Stimulated activated CD8-positive, alpha-beta memory T cell treated with anti-CD3 and anti-CD28 coated beads, Interleukin-15, amount 100 ng/mL, for 1 hour (primary cell): ENCODE measurements at places on chromosomes 2 and 18.

DNA sequence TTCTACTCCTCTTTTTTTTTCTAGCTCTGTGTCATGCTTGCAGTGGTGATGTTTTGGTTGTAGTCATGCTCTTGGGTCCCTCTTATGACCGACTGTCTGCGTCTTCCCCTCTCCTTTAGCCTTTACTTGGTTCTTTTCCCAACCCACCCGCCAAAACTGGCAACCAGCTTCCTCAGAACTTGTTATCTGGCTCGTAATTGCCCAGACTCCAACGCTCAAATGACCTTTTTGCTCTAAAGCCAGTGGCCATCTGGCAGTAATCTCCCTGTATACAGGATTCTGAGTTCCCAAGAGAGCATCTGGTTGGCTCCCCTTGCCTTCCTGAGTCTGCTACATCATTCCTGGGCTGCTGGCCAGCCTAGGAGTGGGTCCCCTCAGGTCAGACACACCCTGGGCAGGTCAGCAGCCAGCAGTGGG lies 147.2 kb downstream of the MGAT5 start:
- no peak for DNase-seq

GRCh38 chr2:50766058-50766457 lies 265.9 kb downstream of the NRXN1 start:
- no peak for DNase-seq

DNA sequence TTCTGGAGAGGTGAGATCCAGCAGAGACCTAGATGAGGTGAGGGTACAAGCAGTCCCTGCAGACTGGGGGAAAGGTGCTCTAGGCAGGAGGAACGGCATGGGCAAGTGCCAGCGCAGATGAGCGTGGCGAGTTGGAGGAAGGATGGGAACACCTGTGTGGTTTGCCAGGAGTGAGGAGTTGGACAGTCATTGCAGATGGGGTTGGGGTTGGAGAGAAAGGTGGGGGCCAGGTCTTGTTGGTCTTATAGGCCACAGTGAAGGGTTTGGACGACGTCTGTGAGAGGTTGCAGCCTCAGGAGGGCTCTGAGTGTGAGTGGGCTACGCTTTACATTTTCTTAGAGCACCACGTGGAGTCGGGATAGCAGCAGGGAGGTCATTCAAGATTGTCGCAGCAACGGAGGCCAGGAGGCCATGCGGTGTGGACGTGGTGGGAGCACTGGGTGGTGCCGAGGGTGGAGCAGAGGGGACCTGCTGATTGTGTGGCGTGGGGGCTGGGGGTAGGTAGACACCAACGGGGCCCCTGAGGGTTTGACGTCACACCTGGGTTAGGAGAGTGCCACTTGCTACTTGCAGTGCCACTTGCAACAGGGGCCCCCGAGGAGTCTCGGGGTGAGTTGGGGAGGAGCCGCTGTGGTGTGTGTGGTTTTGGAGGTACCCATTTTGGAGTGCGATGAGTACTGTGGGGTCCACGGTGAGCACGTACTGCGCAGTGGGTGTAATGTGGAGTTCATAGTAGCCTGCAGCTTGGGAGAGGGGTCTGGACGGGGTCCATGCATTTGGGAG lies 66.2 kb downstream of the LPIN1 start:
- no peak for DNase-seq

DNA sequence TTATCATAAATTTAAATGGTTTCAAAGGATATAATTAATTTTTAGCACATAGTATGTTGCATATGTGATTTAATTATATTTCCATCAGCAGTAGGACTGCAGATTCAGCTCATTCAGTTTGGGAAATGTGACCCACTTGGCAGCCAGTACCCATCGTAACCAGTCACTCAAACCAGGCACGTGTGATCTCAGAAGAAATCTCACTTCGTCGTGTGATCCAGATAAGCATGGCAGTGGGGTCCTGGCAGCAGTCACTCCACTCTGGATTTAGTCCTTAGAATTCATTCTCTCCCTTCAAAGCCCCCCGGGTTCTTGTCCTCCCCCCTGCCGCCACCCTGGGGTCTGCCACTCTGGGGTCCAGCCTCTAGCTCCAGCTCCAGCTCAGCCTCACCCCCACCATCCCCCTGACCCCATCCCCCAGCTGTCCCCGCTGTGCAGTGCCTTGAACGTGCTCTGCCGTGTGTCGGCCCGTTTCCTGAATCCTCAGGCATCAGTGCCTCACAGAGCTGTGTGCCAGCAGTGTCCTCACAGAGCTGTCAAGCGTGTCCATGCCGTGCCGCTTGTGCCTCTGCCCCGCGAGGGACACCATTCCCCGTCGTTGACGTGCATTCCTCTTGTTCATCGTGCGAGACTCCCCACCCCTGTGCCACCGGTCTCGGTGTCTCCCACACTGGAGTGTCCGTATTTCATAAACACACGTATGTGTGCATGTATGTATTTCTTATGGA lies 34.8 kb downstream of the TRAPPC12 start:
- DNase-seq, result no peak

- no peak for DNase-seq
These were observed 136.2 kb upstream of the RASGRP3 start for GRCh38 chr2:33340280-33340679.

- no peak for DNase-seq
These were observed 509.6 kb downstream of the CMPK2 start for GRCh38 chr2:6355886-6356761.

GRCh38 chr2:221514305-221515040 lies 57.6 kb downstream of the EPHA4 start:
- DNase-seq, result no peak

DNA sequence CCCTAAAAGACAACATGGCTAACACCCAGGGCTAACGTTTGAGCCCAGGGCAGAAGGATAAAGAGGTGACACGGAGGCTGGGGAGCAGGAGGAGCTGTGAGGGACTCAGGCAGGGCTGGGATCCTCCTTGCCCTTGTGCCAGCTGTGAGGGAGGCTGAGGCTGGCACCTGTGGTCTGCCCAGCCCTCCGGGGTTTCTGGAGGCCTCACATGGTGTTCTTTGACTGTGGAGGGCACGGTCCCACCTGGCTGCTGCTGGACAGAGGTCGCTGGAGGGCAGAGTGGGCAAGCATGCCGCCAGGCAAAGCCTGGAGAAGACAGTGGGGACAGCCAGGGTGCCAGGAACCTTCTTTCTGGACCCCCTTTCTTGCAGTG lies 26.8 kb upstream of the CNNM3 start:
- DNase-seq, result no peak

DNA sequence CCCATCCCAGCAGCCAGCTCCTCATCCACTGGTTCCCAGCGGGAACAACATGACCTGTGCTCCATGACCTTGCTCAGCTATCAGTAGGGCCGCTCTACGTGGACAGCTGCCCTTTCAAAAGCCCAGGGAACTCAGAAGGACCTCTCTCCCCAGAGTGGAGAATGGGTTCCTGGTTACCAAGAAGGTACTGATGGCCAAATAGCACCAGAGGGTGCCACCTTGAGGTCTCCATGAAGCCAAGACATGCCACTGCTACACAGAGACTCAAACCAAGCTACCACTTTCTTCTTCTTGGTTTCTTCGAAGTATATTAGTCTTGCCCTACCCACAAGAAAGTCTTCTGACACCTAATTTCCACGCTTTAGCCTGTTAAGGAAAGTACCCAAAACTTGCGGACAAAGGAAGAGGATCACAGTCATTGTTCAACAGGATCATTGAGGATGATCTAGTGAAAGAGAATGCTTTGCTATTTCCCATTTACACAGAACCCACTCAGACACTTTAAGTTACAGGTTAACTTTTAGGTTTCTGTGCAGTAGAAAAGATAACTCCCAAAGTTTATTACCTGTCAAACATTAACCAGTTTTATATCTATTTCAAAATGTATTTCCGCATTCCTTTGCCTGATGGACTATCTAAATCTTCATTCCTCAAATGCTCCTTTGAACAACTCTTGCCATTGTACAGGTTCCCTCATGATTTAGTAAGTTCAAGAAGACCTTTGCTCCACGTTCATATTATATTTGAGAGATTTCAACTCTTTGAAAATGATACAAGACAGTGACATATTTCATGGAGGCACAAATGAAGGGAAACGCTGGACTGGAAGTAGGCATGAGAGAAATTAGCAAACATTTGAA lies 102.2 kb downstream of the ALPK2 start:
- no peak for DNase-seq

DNA sequence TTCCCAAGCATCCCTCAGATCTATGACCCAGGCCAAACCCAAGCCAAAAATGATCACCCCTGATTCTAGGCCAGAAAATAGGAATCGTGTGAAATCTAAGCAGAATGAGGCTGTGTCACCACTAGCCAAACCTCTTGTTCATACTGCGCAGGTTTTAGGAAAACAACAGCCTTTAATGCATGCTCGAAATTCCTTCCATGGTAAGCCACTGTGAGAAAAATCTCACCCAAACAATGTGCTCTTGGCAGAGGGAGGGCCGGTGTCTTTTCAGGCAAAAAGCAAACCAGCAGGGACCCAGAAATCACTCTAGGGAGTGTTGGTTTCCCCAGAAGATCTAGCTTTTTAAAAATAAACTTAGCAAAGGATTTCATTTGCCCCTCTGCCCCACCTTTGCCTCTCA lies 71.2 kb upstream of the FOSL2 start:
- no peak for DNase-seq

DNA sequence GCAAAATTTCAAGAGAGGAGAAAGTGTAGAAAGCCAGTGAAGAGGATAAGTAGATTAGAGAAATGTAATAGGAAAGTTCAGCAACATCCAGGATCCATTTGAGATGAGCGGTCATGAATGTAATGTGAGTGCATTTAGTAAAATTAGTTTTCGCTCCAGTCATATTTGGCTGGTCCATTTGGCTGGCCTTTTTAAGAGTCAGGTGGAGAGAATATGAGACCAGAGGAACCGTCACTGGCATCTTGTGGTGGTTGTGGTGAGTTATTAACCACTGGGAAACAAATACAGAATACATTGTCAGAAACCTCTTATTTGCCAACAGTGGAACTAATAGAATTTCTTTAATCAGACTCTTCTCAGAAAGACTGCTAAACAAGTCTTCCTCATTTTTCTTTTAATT lies 1064.3 kb upstream of the CDH2 start:
- DNase-seq, result no peak

DNA sequence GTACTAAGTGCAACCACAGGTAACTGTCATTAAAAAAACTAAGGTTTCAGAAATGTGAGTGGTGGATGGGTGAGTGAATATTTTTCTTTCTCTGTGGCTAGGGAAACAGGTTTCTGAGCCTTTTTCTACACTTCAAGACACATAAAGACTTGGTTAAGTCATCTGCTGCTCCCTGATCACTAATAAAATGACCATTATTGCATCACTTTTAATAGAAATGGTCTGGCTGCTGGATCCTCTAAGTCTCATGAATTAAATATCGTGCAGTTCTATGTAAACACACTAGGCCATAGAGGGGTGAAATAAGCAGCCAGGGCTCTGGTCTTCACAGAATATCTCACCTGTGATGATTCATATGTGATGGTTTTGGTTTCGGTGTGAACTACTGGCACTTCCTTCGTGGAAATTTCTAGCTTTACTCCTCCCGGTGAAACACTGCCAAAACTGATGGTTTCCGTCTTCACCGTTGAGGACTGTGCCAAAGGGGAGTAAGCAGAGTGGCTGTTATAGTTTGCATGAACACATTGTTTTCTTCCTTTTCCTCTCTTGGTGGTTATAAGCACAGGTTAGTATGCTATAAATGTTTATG lies 100.4 kb upstream of the ZBTB14 start:
- DNase-seq, result no peak

DNA sequence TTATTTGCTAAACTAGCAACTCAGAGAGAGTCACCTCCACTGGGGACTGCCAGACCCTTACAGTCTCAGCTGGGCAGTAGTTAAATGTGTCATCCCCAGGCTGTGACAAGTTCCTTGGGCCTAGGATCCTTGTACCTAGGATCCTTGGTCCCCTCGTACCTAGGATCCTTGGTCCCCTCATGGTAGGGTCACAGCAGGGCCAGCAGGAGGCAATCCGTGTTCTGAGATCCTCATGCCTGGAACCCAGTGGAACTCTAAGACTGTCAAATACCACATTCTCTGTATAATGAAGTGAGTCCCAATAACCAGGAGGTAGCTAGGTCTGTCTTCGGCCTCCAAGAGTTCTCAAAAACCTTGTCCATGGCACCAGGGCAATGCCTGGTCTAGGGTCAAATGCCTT lies 60.8 kb downstream of the LYPD6B start:
- no peak for DNase-seq

GRCh38 chr2:232951891-232952290 lies 61.2 kb downstream of the NGEF start:
- no peak for DNase-seq

GRCh38 chr2:8494589-8494988 lies 187.3 kb upstream of the ID2 start:
- no peak for DNase-seq

DNA sequence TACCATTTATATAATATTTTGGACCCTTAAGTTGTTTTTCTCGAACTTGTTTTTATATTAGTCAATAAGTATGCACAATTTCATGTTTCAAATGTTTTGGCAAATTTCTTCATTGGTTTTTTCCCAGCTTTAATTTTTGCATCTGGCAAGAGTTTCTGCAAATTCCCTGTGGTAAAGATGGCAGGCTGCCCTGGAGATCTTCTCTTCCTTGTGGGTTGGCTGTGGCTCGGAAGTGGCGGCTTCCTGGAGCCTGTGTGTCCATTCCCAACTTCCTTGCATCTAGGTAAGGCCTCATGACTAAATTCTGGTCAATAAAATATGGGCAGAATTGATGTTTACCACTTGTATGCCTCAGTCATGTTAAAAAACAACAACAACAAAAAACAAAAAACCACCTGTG lies 818.6 kb downstream of the EPHA4 start:
- DNase-seq, result no peak

GRCh38 chr2:47206681-47207080 lies 51.6 kb upstream of the STPG4 start:
- no peak for DNase-seq

DNA sequence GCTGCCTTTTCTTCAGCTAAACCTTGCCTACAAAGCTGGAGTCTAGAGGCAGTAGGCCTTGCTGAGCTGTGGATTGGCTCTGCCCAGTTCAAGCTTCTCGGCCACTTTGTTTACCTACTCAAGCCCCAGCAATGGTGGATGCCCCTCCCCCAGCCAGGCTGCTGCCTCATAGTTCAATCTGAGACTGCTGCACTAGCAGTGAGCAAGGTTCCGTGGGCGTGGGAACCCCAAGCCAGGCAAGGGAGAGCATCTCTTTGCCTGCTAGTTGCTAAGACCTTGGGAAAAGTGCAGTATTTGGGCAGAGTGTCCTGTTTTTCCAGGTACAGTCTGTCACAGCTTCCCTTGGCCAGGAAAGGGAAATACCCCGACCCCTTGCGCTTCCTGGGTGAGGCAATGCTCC lies 68.9 kb downstream of the VAPA start:
- DNase-seq, result no peak

DNA sequence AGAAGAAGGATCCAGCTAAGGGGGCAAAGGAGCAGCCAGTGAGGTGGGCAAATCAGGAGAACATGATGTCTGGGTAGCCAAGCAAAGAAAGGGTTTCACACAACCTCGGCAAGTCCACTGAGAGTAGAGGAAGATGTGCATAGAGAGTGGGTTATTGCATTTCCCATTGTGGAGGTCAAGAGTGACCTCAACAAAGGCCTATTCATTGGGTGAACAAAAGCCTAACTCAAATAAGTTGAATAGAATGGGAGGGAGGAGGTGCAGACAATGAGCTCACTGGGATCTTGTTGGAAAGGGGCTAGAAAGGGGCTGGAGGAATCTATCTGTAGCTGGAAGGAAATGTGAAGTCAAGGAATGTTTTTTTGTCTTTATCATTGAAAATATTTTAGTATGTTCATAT lies 14.0 kb upstream of the PDCL3 start:
- DNase-seq, result no peak
